ENCODE measurements at places on chromosomes 16 and 17. TPM values are rescaled to one million over a fixed set of nuclear protein-coding genes. Genes with fewer than 3 reads are reported as not detected.

DNA sequence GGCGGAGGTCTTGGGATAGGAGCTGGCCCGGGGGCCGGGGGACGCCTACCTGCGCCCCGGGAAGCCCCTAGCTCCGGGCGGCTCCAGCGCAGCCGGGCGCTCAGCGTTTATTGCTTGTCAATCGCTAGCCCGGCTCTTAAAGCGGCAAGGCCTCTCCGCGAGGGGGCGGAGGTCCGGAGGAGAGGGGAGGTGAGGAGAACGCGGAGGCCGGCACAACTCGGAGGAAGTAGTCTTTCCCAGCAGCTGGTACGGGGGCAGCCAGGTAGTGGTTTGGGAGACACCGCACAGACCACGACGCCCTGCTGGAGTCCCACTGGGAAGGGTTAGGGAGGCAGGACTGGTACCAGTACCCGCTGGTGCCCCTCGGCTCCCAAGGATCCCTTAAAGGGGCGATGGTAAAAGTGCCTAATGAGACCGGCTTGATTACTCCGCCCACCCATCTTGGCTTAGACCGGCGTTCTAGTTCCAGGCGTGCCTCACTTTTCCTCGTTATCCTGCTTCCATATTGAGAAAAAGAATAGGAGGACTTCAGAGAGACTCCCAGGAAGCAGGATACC, at the start of gene MPP2:
TSS of gene MPP2 (minus strand) at position 112 of the 557 bp plus-strand sequence. CDS start 3,076 bp downstream, outside the sequence.
- peaks cover 19% of the 10 kb centered on the region for H3K4me1 ChIP-seq
- no peaks in the 10 kb centered on the region for H3K36me3 ChIP-seq
- H3K27me3 ChIP-seq: no peaks in the 10 kb centered on the region

GRCh38 chr17:34436607-34437006, 73.6 kb upstream of the CCL1 start:
- H3K27me3 ChIP-seq: peaks cover 4% of the 10 kb centered on the region
- H3K27ac ChIP-seq: no peak overlapping the region
- H3K4me1 ChIP-seq: no peaks in the 10 kb centered on the region
- H3K36me3 ChIP-seq: no peaks in the 10 kb centered on the region
- no peak for DNase-seq

GRCh38 chr16:79788949-79789348, 188.4 kb upstream of the MAF start:
- DNase-seq: no peak
- H3K27me3 ChIP-seq: no peaks in the 10 kb centered on the region
- H3K36me3 ChIP-seq: no peaks in the 10 kb centered on the region
- no peak overlapping the region for H3K4me3 ChIP-seq
- no peak overlapping the region for H3K27ac ChIP-seq
- no peaks in the 10 kb centered on the region for H3K4me1 ChIP-seq

DNA sequence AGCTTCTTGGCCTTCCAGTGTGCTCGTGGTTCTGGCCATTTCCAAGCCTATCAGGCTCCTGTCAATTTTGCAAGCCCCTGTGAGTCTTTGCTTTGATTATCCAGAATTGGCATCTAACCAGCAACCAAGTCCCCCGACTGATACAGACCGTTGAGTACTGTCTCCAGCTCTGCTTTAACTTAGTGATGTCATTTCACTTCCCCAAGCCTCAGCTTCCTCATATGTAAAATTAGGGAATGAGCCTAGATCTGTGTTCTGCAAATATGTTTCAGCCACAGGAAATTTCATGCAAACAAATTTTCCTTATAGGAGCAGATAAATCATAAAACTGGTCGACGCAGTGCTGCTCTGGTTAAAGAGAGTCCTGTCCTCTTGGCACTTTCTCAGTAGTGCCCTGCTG, 60.1 kb upstream of the WSB1 start:
- H3K4me1 ChIP-seq: no peaks in the 10 kb centered on the region
- no peak overlapping the region for H3K4me3 ChIP-seq
- no peaks in the 10 kb centered on the region for H3K27me3 ChIP-seq
- H3K36me3 ChIP-seq: no peaks in the 10 kb centered on the region
- H3K27ac ChIP-seq: no peak overlapping the region
- no peak for DNase-seq

- no peak for DNase-seq
- H3K4me1 ChIP-seq: peaks cover 2% of the 10 kb centered on the region
- H3K27me3 ChIP-seq: no peaks in the 10 kb centered on the region
- H3K4me3 ChIP-seq: no peak overlapping the region
Observed at GRCh38 chr17:73776351-73777130, 132.3 kb upstream of the SDK2 start.

Gene ABCC11
- not detected for total RNA-seq
